ENCODE measurements at places on chromosomes 2 and 18.

GRCh38 chr18:75159238-75159518 lies 49.8 kb downstream of the PTGR3 start:
- no peak for DNase-seq

GRCh38 chr2:3958969-3959368 lies 255.6 kb downstream of the DCDC2C start:
- DNase-seq, result no peak

GRCh38 chr2:240465765-240466578 lies 30.5 kb downstream of the GPC1 start:
- no peak for DNase-seq

GRCh38 chr18:25231327-25231691 lies 120.7 kb downstream of the ZNF521 start:
- no peak for DNase-seq

DNA sequence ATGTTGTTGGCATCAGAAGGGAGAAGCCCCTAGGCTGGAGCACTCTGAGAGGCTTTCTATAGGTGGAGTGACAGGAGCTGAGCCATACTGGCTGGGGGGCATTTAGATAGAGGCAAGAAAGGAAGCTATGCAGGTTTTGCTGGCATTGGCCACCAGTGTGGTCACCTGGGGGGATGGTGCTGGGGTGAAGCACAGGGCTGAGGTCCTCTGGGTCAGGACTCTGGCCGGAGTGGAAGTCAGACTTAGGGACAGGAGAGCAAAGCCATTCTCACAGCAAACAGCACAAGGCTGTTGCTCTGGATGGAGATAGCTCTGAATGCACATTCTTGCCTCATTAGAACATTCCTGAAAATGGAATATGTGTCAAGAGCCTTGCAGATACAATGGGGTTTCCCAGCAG lies 47.4 kb downstream of the NTSR2 start:
- no peak for DNase-seq

- DNase-seq, result no peak
These were observed 379.9 kb downstream of the CLIP4 start for GRCh38 chr2:29495068-29495467.

- DNase-seq, result no peak
These were observed 72.7 kb downstream of the CABLES1 start for GRCh38 chr18:23207994-23208393.

- DNase-seq, result no peak
These were observed 82.4 kb upstream of the HPCAL1 start for GRCh38 chr2:10220045-10220901.

DNA sequence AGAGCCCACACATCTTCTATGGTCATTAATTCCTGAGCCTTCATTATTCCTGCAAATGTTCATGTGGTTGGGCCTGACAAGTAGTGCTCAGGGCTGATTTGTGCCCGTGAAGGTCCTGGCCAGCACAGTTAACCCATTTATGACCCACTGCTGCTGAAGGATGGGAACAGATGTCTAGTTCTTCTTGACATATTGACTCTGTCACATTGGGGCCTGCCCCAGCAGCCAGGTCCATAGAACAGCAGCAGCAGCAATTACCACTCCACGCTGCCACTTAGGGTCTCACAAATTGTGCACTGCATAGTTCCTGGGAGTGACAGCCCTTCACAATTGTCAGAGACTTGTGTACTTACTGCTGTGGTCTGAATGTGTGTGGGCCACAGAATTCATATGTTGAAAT lies 442.3 kb upstream of the RGPD4 start:
- DNase-seq, result no peak

GRCh38 chr18:3121259-3121658 lies 98.5 kb downstream of the MYOM1 start:
- DNase-seq, result no peak

DNA sequence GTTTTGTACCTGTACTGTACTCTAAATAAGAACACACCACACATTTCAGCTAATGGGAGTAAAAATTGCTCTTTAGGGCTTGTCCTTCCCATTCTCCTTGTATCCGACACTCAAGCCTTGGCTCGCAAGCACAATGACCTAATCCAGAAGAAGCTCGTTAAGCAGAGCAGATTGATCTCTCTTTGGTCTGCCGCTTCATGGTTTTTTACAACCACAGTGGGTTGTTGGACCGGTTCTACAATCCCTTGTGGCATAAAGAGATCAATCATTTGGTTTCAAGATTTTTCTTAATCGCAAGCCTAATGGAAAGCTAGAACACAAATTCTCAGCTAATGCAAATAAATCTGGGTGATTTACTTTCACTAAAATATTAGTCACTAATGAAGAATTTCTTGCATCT lies 662.1 kb downstream of the LRP1B start:
- DNase-seq, result no peak

- DNase-seq, result no peak
These were observed 110.8 kb downstream of the MCFD2 start for GRCh38 chr2:46804794-46805193.

GRCh38 chr2:176240301-176240700 lies 28.9 kb upstream of the MTX2 start:
- DNase-seq, result no peak

DNA sequence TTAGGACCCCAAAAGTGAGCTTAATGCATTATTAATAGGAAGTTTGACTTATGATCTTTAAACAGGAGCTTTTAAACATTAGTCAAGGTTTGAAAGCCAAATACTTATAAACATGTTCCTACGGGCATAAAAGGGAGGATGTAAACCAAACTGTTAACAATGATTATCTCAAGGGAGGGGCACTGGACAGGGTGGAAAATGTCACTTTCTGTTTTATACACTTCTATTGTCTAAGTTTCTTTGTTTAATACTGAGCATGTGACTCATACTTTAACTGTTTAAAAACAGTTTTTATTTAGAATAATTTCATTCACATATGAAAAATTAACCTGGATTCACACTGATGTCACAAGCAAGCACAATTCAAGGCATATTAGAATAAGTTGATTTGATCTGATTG lies 18.3 kb upstream of the ITGA6 start:
- no peak for DNase-seq

DNA sequence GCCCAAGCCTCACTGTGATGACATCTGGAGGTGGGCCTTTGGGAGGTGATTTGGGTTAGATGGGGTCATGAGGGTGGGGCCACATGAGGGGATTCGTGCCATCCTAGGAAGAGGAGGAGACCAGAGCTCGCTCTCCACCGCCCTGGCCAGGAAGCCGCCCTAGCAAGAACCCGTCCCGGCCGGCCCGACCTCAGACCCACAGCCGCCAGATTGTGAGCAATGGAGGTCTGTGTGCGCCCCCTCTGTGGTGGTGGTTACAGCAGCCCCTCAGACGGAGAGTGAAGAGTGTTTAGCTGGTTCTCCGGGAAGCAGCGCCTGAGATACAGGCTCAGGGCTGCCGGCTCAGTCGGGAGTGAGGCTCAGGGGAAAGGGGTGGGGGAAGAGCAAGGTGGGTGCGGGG lies 83.3 kb downstream of the RTP5 start:
- no peak for DNase-seq
